NCI-H524 treated with DMSO at 0.1 percent for 48 hours (cell line): ENCODE measurements at places on chromosomes 4 and X.

DNA sequence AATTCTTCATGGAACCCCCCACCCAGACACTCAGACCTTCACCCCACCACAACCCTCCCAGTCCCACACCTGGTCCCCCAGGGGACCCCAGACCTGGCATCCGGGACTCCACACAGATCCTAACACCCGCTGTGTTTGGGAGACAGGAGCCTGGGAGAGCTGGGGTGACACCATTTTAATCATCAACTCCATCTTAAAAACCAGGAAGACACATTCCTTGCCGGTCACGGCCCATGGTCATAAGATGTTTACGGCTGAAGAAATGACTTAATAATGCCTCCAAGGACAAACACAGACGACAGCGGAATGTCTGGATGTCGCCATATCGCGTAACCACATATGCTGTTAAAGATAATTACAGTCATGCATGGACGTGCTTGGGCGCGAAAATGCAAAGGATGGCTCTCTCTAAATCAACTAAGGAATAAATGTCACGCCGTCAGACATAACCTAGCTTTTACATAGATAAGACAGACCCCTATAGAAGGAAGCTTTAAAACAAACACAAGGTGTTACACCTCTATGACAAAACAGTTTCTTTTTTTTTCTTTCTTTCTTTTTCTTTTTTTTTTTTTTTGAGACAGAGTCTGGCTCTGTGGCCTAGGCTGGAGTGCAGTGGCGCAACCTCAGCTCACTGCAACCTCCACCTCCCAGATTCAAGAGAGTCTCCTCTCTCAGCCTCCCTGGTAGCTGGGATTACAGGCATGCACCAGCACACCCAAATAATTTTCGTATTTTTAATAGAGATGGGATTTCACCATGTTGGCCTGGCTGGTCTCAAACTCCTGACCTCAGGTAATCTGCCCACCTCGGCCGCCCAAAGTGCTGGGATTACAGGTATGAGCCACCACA, 2.1 kb upstream of the DHRSX start:
- no peak for DNase-seq

GRCh38 chr4:46886711-46887110, 22.3 kb downstream of the COX7B2 start:
- DNase-seq: no peak

DNA sequence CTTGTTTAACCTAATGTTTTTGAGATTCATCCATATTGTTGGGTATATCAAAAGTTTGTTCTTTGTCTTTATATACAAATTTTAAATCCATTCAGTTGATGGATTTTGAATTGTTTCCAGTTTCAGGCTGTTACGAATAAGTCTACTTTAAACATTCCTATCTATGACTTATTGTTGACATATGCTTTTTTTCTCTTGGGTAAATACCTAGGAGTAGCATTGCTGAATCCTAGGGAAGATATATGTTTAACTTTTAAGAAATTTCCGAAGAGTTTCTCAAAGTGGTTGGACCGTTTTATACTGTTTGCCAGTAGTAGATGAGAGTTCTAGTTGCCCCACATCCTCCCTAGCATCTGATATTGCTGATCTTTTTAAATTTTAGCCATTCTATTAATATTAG, 60.9 kb upstream of the IL13RA1 start:
- no peak for DNase-seq

- DNase-seq: no peak
Observed at GRCh38 chrX:53660004-53660403, 26.5 kb downstream of the HUWE1 start.

- no peak for DNase-seq
Observed at GRCh38 chr4:182307746-182308145, 64.5 kb downstream of the TENM3 start.

GRCh38 chr4:89319756-89320155, 12.2 kb upstream of the GPRIN3 start:
- DNase-seq: no peak

GRCh38 chr4:146641762-146642161, 3.1 kb downstream of the POU4F2 start:
- no peak for DNase-seq

DNA sequence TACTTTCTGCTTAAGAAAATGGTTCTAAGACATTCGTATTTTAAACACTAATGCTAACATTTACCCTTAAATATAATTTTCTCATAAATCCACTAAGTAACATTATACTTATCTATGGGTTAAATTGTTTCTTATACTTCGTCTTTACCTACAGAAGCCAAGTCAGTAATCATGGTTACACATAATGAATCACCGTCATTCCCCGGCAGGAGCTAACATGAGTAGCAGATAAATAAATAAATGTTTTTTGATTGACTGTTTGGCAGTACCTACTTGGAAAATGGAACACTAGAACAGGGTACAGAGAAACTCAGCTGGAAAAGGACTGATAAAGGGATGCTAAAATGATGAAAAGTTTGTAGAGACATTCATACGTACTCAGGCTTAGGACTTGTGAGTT, 430.4 kb downstream of the ACTRT1 start:
- no peak for DNase-seq

- DNase-seq: no peak
Observed at GRCh38 chrX:50183891-50184290, 16.9 kb downstream of the AKAP4 start.

DNA sequence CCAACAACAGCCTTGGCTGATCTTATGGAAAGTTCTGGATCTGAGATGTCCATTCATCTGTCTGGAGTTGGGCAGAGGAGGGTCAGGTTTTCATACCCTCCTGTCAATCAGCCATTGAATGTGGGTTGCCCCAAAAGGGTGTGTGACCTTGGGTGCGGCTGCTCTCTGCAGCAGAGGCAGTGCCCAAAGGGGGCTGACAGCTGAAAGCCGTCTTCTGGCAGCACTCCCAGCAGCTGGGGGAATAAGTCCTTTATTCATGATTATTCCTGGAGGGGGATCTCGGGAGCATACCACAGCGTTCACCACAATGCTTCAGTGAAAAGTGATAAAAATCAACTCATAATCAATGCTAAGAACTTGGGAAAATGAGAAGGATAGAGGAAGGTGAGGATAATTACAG, 54.7 kb downstream of the OTC start:
- DNase-seq: no peak

- peak; percentile 3 for DNase-seq
Observed at GRCh38 chrX:120213438-120214265, 37.0 kb upstream of the ZBTB33 start.

DNA sequence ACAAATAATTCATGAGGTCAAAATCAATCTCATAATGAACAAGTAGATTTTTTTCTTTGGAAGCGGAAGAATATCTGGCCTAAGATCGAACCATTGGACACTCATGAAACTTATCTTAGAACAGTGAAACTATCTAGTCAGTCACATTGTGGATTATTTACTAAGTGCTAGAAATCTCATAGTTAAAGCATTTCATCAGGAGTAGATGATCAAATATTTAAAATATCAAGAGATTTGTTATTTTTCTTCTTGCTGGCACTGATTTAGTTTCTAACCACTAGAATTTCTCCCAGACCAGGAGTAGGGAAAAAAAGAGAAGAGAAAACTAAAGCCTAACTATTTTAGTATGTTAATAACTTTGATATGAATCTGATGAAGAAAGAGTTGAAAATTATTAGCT, 105.5 kb downstream of the SHROOM3 start:
- no peak for DNase-seq

- DNase-seq: no peak
Observed at GRCh38 chr4:40502934-40503333, 126.7 kb downstream of the RBM47 start.

GRCh38 chrX:118108304-118108703, 8.3 kb downstream of the KLHL13 start:
- DNase-seq: no peak

DNA sequence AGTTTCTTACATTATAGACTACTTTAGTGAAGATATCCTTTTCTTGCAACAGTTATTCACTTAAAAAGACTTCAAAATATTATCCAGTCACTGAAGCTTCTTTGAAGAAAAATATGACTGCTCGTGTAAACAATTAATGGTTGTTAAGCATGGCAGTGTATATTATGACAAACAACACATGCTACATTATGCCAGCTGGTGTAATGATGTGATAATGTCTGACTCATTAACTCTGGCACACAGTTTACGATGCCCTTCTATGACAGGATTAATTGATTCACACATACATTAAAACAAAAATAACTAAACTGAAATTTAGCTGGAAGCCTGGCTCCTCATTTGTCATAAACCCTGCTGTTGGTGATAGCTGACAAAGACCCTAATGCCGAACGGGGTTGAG, 22.4 kb downstream of the GK2 start:
- DNase-seq: peak; percentile 14

DNA sequence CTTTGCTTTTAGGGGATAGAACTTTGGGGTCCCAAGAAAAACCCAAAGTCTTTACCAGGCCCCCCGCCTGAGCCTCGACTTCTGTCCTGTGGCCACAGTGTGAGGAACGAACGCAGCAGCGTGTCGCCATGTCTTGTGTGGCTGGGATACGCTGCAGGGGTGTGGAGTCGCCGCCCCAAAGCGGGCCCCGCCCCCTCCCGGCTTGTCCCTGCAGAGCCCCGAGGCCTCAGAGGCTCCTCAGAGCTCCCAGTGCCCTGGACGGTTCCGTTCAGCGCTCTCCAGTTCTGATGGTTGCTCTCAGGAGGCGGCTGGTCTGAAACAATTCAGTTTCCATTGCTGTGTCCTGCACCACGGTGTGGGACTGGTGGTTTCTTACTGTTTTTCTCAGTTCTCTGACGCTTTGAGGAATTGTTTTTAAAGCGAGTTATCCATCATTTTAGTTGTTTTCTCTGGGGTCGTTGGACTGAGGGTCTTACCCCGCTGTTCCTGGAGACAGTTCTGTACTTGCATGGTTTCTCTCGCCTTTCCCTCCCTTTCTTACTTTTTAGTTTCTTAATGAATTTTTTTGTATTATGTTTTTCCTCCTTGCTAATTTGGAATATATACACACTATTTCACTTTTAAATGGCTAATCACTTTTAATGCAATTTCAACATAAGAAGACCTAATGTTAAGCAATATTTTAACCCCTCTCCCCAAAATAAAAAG, 1.6 kb upstream of the IDUA start:
- no peak for DNase-seq

DNA sequence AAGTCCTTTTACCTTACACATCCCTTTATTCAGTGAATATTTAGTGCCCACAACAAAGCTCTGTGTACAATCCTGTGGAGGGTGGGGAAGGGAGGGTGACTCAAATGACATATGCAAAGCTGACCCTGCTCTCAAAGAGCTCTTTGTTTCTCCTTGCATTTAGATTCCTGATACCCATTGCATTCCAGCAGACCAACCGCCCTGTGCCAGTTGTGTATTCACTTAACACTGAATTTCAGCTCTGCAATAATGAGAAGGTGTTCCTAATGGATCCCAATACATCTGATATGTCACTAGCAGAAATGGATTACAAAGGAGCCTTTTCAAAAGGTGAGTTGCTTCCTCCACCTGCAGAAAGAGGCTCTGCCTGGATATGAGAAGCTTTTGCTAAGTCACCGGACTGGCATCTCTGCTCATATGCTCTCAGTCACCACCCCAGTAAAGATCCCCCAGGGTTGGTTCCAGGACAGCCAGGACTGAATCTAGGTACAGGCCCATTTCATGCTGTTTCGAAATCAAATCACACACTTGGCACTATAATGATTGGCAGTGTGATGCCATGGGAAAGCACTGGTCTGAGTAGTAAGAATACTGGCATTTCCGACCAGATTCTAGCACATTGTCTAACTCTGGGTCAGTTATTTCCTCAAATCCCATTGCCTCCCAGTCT, 17.1 kb upstream of the ANXA3 start:
- no peak for DNase-seq

GRCh38 chrX:43664258-43664657, 8.2 kb downstream of the MAOA start:
- no peak for DNase-seq

- no peak for DNase-seq
Observed at GRCh38 chr4:39335566-39335965, 30.6 kb downstream of the RFC1 start.

GRCh38 chr4:5845035-5845905, 47.6 kb downstream of the CRMP1 start:
- no peak for DNase-seq

GRCh38 chr4:17400686-17401085, 111.2 kb downstream of the QDPR start:
- no peak for DNase-seq

DNA sequence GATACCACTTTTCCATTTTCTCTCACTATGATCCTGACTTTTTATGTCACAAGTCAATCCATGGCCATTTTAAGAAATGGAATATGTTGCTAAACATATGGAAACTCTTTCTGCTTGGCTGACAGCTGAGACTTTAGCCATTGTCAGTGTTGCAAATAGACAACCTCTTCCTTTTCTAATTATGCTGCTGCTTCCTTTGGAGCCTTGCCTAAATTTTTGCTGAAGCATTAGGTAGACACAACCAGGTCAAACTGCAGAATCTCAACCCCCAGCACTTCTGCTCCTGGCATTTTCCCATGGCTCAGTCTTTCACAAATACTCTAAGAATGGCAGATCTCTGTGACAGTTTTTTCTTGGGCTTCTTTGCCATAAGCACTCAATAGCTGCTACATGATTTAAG, 543.3 kb downstream of the GRID2 start:
- DNase-seq: no peak

DNA sequence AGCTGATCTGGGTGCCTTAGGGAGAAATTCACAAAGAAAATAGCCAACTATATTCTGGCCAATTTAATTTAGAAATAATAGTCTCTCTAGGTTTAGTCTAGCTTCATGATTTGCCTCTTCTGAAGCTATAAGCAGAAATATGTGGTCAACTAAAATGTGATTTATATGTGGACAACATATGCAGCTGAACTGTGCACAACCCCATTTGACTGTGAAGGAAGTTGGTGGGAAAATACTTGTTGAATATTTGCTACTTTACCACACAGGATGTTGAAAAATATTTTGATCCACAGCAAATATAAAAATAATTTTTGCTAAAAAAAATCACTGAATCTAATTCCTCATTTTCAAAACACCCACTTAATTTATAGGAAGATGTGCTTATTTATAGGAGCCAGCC, 15.7 kb upstream of the RNF128 start:
- no peak for DNase-seq

DNA sequence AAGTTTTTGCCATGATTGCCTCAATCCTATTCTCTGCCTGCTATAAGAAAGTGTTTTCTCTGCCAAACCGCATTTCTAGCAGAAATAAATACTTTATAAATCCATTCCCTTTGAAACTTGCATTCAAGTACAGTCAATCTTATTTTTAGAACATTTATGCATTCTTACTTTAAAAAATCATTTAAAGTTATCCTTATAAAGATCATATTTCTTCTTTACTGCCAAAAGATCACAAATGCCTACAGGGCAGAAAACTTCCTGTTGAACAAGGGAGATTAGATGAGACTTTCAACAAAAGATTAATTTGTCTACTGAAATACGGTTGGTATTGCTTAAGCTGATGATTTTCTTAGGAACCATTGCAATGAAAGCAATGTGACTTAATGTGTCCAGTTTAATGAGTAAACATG, 207.2 kb upstream of the SLIT2 start:
- no peak for DNase-seq
